D721Med (cell line): ENCODE measurements at places on chromosomes 12 and 14.
A peak's percentile ranks its signal among the peaks of the same experiment; 100 is the strongest.

GRCh38 chr12:92029902-92030586 lies 115.6 kb downstream of the BTG1 start:
- DNase-seq, result no peak

- DNase-seq, result no peak
Measured at GRCh38 chr12:13252616-13253015, 56.1 kb downstream of the EMP1 start.

- no peak for DNase-seq
Measured at GRCh38 chr14:22159957-22160356, 429.1 kb downstream of the DAD1 start.

- DNase-seq, result no peak
Measured at GRCh38 chr14:67610491-67610890, 9.2 kb upstream of the ARG2 start.

DNA sequence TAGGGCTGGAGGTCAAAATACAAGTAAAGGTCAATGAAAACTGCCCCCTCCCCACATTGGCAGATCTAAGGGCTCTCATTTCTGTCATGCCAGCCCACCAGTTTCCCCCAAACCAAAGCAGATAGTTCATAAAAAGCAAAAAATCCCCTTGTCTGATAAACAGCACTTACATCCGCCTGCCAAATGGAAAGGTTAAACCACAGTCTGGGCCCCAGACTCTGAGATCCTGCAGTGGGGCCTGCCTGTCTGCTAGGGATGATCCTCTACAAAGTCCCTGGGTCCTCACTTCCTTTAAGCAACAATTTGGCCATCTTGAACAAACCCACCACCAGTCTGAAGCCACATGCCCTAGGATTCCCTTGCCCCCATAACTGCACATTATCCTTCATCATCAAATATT lies 9.7 kb upstream of the RPS26 start:
- no peak for DNase-seq

- DNase-seq, result peak; percentile 20
Measured at GRCh38 chr12:64890873-64891468, 66.5 kb downstream of the TBC1D30 start.

DNA sequence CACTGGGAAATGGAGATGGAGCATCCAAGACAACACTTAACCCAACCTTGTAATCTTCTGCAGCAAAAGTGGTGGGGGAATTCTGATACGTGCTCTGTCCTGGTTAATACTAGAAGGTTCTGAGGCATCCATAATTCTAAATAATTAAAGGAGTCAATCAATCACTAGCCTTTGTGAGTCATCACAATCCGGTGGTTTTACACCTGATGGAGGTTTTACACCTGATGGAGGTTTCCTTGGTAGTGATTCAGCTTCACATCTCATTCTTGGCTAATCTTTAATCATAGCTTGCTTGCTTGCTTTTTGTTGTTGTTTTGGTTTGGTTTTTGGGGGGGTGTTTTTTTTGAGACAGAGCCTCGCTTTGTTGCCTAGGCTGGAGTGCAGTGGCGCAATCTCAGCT lies 343.4 kb downstream of the DPF3 start:
- no peak for DNase-seq

DNA sequence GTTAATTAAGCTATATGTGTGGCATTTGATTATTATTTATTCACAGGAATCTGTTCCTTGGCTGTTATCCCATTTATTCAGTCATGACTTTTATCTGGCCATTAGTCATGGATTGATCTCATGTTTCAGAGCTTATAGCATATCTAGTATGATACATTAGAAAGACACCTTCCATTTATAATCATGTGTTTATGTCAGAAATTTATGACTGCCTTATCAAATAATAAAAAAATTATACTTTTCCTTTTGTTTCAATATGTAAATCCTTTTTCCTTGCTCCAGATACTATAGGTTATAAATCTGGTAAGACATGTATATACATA lies 248.0 kb upstream of the PDE3A start:
- DNase-seq, result no peak

GRCh38 chr14:54785136-54785777 lies 117.4 kb downstream of the GCH1 start:
- no peak for DNase-seq
